ENCODE measurements at places on chromosomes 1 and 21.

DNA sequence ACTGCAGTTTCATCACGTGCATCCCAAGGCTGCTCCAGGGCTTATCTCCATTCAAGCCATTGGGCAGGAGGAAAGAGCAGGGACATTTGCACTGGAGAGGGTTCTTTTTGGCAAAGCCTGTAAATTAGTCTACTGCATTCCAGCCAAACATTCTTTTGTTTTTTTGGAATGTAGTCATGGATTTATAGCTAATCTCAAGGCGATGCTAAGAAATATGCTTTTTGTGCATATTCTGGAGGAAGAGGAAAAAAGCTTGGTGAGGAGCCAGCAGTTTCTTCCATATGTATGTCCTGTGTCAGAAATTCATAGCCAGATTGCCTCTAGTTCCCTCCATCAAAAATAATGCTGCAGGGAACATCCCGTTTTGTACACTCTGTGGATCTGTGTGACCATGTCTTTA, 221.4 kb downstream of the BACH1 start:
- no peak for DNase-seq

- DNase-seq, result no peak
These were observed 215.6 kb upstream of the B3GALT2 start for GRCh38 chr1:193402037-193402436.

DNA sequence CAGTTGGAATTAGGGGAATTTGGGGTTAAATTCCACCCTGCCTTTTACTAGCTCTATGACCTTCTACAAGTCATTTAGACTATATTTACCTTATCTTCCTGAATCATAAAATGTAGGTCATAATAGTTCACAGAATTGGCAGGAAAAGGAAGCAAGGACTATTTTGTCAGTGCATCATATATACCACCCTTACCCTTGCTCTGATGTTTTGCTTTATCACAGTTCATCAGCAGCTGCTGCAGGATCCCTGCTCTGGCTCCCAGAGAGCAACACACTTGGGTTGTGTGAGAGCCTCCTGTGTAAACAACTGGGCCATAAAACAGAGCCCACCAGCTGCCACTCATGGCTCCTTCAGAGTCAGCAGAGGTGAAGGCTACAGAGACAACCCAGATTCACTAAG, 631.6 kb upstream of the CAMK1G start:
- no peak for DNase-seq

DNA sequence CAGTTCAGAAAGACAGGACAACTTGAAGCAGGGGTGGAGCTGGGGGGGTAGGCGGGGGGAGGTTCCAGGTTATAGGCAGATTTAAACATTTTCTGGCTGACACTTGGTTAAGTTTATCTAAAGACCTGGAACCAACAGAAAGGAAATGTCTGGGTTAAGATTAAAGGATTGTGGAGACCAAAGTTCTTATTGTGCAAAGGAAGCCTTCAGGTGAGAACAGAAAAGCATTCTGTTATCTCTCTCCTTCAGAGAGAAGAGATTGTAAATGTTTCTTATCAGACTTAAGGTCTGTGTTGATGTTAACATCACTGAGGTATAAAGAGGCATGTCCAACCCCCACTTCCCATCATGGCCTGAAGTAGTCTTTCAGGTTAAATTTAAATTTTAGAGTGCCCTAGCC, 3.7 kb upstream of the ACADM start:
- no peak for DNase-seq

GRCh38 chr1:210446479-210446878, 117.8 kb downstream of the HHAT start:
- DNase-seq, result no peak

- DNase-seq, result no peak
These were observed 2.7 kb downstream of the SERPINC1 start for GRCh38 chr1:173914366-173914871.

GRCh38 chr1:20604678-20605077, 15.8 kb downstream of the CDA start:
- DNase-seq, result no peak

DNA sequence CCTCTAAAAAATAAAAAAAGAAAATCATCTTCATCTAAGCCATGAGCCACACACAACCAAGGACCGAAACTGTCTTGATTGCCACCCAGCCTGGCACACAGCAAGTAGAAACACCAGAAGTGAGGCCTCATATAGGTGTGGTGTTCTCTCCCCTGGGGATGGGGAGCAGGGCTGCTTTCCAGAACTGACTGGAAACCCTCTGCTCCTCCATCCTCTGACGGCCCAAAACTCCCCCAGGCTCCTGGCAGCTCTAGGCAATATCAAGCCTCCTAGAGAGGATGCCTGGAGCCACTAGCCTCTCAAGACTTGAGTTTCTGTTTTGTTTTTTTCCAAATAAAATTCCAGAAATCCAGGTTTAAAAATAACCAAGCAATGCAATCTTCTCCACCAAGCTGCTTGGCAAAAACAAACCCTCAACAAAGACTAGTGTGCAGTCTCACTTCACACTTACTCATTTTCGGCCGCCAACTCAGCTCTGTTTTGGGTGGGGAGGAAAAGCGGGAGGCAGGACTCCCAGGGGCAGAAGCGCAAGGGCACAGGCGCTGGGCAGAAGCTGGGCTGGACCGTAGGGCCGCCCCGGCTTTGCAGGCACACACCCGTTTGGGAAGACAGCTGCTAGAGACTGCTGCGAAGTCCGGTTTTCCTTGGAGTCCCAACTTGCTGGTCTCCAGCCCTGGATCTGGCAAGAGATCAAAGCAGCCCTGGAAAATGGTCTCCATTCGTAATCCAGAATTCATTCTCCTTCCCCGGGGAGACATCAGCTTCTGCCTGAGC, 78.2 kb upstream of the CAPZB start:
- DNase-seq, result no peak

DNA sequence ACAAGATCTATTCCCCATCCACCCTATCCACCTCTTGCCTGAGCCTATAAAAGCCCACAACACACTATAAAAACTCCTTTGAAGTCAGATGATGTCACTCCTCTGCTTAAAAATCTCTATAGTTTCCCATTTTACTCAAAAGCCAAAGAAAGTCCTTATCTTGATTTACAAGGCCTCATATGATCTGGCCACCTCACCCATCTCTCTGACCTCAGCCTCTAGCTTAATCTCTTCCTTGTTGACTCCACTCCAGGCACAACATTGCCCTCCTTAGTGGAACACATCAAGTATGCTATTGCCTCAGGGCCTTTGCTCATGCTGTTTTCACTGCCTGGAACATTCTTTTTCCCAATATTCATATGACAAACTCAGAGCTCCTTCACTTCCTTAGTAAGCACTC, 33.3 kb downstream of the ZNF281 start:
- DNase-seq, result no peak

- DNase-seq, result no peak
These were observed at the start of gene GLUL for GRCh38 chr1:182391362-182392049. GLUL (minus strand) TSS chr1:182391790; CDS start chr1:182388737, 3,053 bp downstream.

DNA sequence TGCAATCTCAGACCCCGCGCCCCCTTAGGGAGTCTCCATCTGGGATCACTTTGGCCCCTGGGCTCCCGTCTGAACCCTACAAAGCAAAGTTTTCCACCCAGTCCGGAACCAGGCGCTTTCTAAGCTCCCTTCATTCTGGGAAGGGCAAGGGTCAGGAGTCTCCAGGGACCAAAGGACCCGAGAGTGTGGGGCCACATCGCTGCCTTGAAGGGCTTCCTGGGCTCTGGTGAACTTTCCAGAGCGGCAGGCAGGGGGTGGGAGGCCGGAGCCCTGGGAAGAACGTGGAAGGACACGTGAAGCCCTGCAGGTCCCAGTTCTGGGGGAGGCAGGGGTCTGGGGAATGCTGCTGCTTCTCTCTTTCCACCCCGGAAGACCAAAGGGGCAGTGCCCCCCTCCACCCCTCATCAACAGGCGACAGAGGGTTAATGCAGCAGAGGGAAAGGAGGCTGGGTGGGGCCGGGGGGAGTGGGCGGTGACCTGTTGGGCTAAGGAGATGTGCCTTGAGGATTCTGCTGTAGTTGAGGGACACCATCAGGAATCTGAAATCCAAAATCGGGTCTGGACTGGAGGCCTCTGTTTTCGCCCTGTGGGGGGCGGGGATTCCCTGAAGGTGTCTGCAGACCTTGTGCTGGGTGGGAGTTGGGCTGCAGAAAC, 734 bp downstream of the CDK18 start:
- DNase-seq, result no peak

DNA sequence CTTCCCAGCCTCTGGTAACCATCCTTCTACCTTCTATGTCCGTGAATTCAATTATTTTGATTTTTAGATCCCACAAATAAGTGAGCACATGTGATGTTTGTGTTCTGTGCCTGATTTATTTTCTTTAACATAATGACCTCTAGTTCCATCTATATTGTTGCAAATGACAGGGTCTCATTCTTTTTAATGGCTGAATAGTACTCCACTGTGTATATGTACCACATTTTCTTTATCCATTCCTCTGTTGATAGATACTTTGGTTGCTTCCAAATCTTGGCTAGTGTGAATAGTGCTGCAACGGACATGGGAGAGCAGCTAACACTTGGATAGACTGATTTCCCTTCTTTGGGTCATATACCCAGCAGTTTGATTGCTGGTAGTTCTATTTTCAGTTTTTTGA, 51.8 kb downstream of the WDR4 start:
- no peak for DNase-seq

DNA sequence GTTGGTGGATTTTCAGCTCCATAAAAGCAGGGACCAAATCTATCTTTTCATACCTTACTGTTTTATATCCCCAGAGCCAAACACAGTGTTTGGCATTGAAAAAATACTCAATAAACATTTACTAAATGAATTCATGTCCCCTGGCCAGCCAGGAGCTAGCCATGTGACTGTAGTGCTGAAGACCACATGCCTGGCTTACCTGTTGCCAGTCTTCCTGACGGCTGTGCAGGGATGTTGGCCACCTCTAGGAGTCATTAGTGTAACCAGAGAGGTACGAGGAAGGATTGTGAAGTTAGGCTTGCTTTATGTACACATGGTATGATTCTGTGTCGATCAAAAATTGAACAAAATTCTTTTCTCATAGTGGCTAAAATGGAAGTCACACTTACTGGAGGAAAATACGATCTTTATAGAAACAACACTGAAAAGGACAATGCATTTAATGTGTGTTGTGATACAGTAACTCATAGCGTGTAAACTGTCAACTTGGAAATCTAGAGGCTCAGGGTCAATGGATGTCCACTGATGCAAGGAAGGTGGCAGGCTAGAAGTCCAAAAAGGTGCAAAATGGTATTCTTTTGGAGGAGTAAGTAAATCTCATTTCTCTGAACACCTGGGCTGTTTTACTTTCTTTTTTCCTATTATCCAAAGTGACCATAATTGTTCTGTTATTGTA, 60.9 kb downstream of the FGGY start:
- DNase-seq, result no peak

DNA sequence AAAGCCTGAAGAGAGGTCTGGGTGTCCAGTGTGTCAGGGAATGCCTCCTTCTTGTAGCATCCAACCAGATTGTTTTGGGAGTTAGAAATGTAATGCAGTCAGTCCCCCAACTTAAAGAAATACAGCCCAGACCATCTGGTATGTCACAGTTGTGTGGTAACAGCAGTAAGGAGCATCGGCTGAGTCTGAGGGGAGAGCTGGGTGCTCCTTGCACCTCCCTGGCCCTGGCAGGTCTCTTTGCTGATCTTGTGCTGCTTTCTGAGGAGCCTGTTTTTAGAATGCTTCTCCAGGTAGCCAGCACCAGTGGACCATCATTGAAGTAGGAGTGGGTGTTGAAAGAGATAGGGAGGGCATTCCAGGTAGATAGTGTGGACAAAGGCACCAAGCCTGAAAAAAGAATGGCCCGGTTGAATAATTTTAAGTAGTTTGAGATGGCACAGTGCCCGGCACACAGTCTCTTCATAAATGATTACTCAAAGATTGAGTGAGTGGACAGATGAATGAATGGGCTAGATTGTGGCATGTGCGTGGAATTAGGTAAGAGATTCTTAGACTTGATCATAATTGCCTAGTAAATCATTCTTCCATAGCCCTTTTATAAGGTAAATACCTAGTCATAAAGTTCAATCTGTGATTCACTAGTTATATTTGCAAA, 46.5 kb downstream of the LAMC1 start:
- DNase-seq, result no peak

DNA sequence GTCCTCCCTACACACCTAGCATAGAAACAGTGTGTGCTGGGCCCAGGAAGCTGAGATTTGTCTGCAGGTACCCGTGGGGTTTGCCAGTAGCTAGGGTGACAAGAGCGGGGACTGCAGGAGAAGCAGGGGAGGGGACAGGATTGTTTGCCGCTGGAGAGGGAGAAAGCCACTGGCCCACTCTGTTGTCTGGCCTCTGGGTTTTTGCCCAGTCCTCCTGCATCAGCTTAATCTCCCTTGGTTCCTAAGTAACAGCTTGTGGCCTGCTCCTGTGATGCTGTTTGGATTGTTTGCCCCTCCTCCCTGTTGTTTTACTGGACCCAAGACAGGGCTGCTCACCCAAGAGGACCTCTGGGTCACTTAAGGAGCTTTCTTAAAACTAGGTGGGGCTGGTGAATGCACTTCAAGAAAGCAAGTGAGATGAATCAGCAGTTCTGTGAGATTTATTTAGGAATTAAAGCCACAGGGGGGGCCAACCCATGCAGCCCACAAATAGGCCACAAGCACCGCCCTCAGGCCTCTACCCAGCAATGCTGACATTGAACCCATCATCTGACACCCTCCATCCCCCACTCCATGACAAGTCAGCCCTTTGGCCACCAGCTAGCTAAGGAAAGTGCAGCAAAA, 142.8 kb downstream of the ZZZ3 start:
- no peak for DNase-seq

- DNase-seq, result no peak
These were observed 23.7 kb downstream of the MKNK1 start for GRCh38 chr1:46580140-46580903.

DNA sequence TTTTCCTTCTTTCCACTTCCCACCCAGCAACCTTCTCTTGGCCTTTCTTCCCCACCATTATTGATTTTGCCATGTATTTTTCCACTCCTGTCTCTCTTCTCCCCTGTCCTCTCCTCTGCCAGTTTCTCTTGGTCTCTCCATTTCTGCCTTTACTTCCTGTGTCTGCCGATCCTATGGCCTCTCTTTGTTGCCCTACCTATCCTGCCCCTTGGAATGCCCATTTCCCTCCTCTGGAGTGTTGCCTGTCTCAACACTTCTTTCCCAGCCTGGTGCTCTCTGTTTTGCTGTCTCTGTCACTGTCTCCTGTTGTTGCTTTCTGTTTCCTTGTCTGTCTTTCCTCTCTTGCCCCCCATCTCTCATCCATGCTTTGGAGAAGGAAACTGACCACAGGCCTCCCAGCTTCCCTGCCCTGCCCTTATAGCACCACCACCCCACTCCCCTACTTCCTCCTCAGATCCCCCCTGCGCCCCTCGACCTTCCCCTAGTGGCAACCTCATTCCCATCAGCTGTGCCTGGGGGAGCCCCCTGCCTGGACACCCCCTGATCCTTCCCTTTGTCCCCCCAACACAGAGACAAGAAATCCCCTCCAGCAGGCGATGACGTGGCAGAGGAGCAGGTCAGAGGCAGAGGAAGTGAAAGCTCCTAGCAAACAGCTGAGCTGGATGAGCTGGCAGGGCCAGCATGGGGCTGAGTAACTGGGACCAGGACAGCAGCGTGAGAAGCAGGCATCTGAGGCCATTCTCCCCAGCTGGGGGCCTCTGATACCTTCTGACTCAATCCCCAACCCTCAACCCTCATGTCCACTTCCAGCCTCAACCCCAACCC, 6.6 kb upstream of the ETV3L start:
- no peak for DNase-seq
